ENCODE measurements at places on chromosomes 6 and 20. TPM values are rescaled to one million over a fixed set of nuclear protein-coding genes. Genes with fewer than 3 reads are reported as not detected.

RNF39 gene
- not detected for total RNA-seq

CFAP61 gene
- total RNA-seq, result 0.44 TPM

WFDC12 gene
- total RNA-seq, result not detected

PCSK2 gene
- total RNA-seq, result not detected

XKR7 gene
- not detected for total RNA-seq

RAB44 gene
- 0.04 TPM for total RNA-seq

XRN2 gene
- total RNA-seq, result 102 TPM

ADTRP gene
- 0.29 TPM for total RNA-seq

RBM12 gene
- 113 TPM for total RNA-seq

CALHM6 gene
- total RNA-seq, result not detected

MUC22 gene
- total RNA-seq, result 0.02 TPM

SALL4 gene
- 0.68 TPM for total RNA-seq

TSPO2 gene
- total RNA-seq, result not detected

FOXS1 gene
- 0.25 TPM for total RNA-seq

ADGRB3 gene
- total RNA-seq, result not detected

TRAM2 gene
- total RNA-seq, result 42.0 TPM

JAG1 gene
- total RNA-seq, result 49.0 TPM

HLA-DOA gene
- total RNA-seq, result 0.09 TPM

CST4 gene
- not detected for total RNA-seq

ACSS1 gene
- 17.6 TPM for total RNA-seq

ZNF343 gene
- total RNA-seq, result 16.5 TPM

Data from A549 treated with dexamethasone at 1 μM for 4 hours (cell line).